ENCODE measurements at places on chromosomes 13 and 19.

- no peaks in the 10 kb centered on the region for H3K4me1 ChIP-seq
- H3K27ac ChIP-seq, result no peak overlapping the region
- no peaks in the 10 kb centered on the region for H3K36me3 ChIP-seq
- no peak overlapping the region for H3K4me3 ChIP-seq
Measured at GRCh38 chr13:103431856-103432255, 365.6 kb upstream of the SLC10A2 start.

DNA sequence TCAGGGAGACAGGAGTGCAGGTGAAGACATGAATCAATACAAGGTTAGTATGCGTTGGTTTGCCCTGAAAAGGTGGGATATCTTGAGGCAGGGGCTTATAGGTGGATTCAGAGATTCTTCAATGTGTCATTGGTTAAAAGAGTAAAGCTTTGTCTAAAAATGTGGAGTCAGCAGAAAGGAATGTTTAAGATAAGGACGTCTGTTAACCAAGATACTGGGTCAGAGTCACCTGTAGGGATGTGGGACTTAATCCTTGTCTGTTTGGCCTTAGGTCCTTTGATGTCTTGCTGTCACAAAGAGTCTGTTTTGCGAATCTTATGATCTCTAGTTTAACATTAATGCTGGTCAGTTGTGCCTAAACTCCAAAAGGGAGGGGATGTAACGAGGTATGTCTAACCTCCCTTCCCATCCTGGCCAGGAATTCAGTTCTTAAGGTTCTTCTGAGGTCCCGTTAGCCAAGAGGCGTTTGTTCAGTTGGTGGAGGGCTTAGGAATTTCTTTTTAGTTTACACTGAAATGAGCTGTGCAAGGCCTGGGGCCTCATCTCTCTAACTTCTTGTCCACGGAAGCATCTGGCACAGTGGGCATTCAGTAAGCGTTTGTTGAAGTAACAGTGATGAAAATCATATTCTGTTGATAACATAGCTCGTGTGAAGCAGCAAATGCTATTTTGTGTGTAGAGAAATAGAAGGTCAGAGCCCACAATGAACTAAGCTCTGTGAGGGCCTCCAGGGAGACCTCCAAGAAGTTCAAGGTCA is 96.2 kb upstream of the RNF113B start:
- no peaks in the 10 kb centered on the region for H3K36me3 ChIP-seq
- no peak for DNase-seq
- no peaks in the 10 kb centered on the region for H3K27me3 ChIP-seq
- H3K4me1 ChIP-seq, result peaks cover 5% of the 10 kb centered on the region
- H3K27ac ChIP-seq, result no peak overlapping the region
- H3K4me3 ChIP-seq, result no peak overlapping the region

DNA sequence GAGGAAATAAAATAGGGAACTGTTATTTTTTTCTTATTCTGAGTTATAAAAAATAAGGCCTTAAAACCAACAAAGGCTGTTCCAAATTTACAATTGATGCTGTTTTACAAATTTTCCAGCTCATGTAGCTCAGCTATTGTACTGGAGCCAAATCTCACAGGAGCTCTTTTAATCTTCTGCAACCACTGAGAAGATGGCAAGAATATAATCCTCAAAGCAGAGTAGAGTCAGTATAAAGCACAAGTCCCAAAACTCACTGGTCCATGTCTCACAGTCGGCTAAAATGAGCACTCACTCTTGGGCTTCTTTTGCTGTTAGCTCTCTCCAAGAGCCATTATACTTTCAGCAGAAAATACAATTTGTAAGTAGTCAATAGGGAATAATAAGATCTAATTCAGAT is 1074.4 kb upstream of the PRR20A start:
- no peaks in the 10 kb centered on the region for H3K27me3 ChIP-seq
- H3K4me1 ChIP-seq, result no peaks in the 10 kb centered on the region
- DNase-seq, result no peak

GRCh38 chr13:27979001-27979643 is 9.4 kb downstream of the URAD start:
- H3K36me3 ChIP-seq, result no peaks in the 10 kb centered on the region
- DNase-seq, result no peak
- no peak overlapping the region for H3K27ac ChIP-seq
- no peak overlapping the region for H3K4me3 ChIP-seq
- H3K4me1 ChIP-seq, result no peaks in the 10 kb centered on the region

DNA sequence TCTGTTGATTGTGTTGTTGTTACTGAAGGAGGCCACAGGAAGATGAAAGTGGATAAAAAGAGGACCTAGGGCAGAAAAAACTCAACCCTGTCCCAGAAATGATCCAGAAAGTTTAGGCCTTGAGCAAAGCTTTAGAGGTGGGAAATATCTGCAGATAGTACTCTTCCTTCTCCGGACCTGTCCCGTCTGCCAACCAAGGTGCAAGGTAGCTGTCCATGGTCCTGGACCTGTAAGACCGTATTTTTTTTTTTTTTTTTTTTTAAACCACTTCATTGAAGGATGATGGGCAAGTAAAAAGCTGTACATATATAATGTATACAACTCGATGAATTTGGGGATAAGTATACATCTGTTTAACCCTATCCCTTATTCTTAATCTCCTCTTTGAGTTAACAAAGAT is 225.9 kb downstream of the OLFM4 start:
- H3K4me1 ChIP-seq, result no peaks in the 10 kb centered on the region
- no peak overlapping the region for H3K27ac ChIP-seq
- H3K4me3 ChIP-seq, result no peak overlapping the region
- H3K27me3 ChIP-seq, result no peaks in the 10 kb centered on the region
- no peak for DNase-seq

DNA sequence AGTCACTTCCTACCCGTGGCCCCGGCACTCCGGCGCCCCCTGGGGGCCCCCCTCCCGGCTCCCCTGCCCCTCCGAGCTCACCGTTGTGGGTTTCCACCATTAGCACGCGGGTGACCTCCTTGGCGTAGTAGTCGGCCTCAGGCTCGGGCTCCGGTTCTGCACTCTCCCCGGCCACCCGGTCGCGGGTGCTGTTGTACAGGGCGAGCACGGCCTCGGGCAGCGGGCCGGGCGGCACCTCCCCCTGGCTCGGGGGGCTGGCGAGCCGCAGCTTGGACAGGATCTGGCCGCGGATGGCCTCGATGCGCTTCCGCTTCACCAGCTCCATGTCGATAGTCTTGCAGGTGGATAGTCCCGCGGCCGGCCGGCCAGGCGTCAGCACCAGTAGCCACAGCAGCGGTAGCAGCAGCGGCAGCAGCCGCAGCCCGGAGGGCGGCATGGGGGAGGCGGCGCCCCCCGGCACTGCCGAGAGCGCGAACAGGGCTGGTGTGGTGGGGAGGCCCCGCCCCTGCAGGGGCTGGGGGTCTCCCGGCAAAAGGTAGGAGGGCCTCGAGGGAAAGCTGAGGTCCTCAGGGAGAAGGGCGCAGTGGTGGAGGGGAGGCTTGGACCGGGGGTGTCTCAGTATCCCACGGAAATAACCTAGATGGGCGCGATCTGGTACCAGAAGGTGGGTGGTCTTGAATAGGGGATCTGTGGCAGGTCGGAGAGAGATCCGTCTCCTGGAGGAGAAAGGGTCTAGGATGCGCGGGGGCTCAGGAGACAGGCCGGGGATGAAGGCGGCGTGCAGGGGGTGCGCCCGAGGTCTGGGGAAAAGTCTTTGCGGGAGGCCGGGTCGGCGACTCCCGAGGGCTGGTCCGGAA is 885 bp downstream of the TGFB1 start:
- H3K4me1 ChIP-seq, result peaks cover 12% of the 10 kb centered on the region
- DNase-seq, result peak; percentile 70
- H3K36me3 ChIP-seq, result no peaks in the 10 kb centered on the region
- H3K27me3 ChIP-seq, result no peaks in the 10 kb centered on the region

GRCh38 chr13:41651413-41652058 is 194.2 kb downstream of the RGCC start:
- H3K4me3 ChIP-seq, result no peak overlapping the region
- no peaks in the 10 kb centered on the region for H3K27me3 ChIP-seq
- H3K36me3 ChIP-seq, result no peaks in the 10 kb centered on the region
- H3K4me1 ChIP-seq, result no peaks in the 10 kb centered on the region
- no peak for DNase-seq
- H3K27ac ChIP-seq, result no peak overlapping the region

GRCh38 chr19:49427855-49428546 is 2.8 kb downstream of the GFY start:
- H3K27me3 ChIP-seq, result peaks cover 13% of the 10 kb centered on the region
- no peak overlapping the region for H3K27ac ChIP-seq
- no peak for DNase-seq
- H3K4me1 ChIP-seq, result peaks cover 1% of the 10 kb centered on the region
- no peak overlapping the region for H3K4me3 ChIP-seq
- H3K36me3 ChIP-seq, result no peaks in the 10 kb centered on the region

DNA sequence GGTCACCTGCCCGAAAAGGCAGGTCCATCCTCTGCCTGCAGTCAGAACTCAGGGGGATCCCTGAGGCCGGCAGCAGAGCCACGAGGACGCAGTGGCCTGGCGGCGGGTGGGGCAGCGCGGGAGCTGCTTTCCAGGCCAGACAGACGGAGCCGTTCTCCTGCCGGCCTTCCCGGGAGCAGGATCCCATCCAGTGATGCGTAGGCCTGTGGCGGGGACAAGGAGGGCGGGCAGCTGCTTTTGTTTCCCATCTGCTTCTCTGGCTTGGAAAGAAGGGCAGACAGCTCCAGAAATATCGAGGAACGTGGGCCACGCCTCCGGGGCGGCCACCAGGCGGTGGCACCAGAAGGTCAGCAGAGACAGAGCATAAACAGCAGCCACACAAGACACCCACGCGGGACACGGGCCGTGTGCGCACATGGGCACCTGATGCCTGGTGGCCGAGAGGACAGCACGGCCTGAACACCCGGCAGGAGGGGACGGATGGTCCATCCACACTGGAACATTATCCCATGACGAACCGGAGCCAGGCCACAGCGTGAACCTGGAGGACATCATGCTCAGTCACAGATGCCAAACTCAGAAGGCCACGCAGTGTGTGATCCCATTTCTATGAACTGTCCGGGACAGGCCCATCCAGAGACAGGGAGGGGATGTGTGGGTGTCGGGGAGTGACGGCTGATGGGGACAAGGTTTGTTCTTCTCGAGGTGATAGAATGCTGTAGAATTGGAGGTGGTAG is 13.9 kb upstream of the MKNK2 start:
- no peaks in the 10 kb centered on the region for H3K36me3 ChIP-seq
- no peak overlapping the region for H3K27ac ChIP-seq
- peaks cover 12% of the 10 kb centered on the region for H3K4me1 ChIP-seq

GRCh38 chr13:68064001-68064770 is 834.0 kb upstream of the PCDH9 start:
- no peaks in the 10 kb centered on the region for H3K4me1 ChIP-seq
- no peak for DNase-seq
- no peaks in the 10 kb centered on the region for H3K27me3 ChIP-seq
- no peak overlapping the region for H3K27ac ChIP-seq

- no peaks in the 10 kb centered on the region for H3K36me3 ChIP-seq
- DNase-seq, result no peak
- no peak overlapping the region for H3K27ac ChIP-seq
- H3K27me3 ChIP-seq, result no peaks in the 10 kb centered on the region
- no peak overlapping the region for H3K4me3 ChIP-seq
Measured at GRCh38 chr13:102678339-102679107, 16.3 kb downstream of the METTL21C start.

DNA sequence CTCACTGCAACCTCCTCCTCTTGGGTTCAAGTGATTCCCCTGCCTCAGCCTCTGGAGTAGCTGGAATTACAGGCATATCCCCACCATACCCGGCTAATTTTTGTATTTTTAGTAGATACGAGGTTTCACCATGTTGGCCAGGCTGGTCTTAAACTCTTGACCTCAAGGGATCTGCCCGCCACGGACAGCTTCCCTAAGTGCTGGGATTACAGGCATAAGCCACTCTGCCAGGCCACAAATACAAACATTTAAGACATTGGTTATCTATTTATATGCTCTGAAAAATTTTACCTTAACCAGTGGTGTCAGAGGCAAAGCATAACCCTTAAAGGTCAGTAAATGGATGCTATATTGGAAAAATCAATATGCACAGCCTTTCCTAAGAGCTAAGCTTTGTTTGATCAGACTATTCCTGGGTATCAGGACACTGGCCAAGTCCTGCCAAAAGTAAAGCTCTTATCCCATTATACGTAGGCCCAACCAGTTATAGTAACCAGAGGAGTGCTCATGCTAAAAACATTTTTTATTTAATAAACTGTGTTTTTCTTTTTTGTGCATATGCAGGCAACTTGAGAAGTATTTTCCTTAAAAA is 56.4 kb upstream of the STARD13 start:
- no peaks in the 10 kb centered on the region for H3K27me3 ChIP-seq
- no peak for DNase-seq
- no peaks in the 10 kb centered on the region for H3K36me3 ChIP-seq
- no peak overlapping the region for H3K4me3 ChIP-seq
- H3K27ac ChIP-seq, result no peak overlapping the region

- DNase-seq, result no peak
- no peaks in the 10 kb centered on the region for H3K27me3 ChIP-seq
- H3K4me1 ChIP-seq, result no peaks in the 10 kb centered on the region
- no peak overlapping the region for H3K27ac ChIP-seq
Measured at GRCh38 chr13:75936791-75937190, 300.7 kb downstream of the LMO7 start.

DNA sequence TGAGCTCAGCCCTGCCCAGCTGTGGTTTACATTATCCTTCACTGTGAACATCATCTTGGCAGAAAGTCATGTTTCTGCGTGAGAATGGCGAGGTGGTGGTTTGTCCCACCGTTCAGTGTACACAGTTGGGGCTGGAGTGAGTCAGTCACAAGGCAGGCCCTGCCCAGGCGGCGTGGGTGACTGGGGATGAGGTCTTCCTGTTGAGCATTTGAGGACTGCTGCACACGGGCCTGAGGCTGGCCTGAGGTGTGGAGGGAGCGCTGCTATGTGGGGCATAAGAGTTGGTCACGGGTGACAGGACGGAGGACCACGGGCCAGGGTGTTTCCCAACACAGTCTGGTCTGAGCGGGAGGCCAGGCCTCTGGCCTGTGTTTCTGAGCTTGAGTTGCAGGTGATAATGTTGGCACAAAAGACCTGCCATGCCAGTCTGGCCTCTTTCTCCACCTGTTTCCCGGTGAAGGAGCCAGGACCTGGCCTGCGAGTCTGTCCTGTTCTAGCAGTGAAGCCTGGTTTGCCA is 13.4 kb upstream of the C19orf33 start:
- H3K4me1 ChIP-seq, result peaks cover 2% of the 10 kb centered on the region
- DNase-seq, result no peak
- H3K27me3 ChIP-seq, result no peaks in the 10 kb centered on the region
- H3K4me3 ChIP-seq, result no peak overlapping the region

DNA sequence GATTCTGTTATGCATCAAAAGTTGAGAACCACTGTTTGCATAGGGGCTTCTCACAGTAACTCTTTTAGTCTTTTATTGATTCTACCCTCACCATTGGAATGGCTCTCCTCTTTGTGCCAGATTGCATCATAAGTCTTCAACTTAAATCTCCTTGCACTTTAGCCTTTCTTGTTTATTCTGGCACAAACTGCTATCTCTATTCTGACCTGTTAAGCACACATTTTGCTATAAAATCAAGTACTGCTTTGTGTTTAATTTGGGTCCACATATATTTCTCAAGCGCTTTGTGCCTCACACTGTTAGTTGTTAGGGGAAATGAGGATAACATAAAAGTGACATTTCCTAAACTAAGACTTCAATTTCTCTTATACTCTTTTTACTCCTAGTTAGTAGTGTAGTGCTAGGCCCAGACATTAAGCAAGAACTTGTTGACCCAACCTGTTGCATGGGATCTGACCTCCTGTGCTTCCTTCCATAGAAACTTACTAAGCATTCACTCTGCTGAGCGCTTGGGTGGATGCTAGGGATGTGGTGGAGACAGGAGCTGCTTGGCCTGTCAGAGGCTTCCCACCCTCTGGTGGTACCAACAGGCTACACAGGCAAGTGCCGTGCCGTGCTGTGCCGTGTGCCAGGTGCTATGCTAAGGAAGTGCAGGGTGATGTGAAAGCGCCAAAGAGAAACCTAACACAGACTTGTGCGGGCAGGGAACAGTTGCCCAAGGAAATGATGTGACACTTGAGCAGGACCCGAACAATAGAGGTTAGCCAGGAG is 1.2 kb downstream of the UTP14C start:
- H3K4me1 ChIP-seq, result no peaks in the 10 kb centered on the region
- no peaks in the 10 kb centered on the region for H3K36me3 ChIP-seq
- DNase-seq, result no peak

Data from ovary (tissue), 10 donors.